ENCODE measurements at places on chromosomes 2 and 18.

DNA sequence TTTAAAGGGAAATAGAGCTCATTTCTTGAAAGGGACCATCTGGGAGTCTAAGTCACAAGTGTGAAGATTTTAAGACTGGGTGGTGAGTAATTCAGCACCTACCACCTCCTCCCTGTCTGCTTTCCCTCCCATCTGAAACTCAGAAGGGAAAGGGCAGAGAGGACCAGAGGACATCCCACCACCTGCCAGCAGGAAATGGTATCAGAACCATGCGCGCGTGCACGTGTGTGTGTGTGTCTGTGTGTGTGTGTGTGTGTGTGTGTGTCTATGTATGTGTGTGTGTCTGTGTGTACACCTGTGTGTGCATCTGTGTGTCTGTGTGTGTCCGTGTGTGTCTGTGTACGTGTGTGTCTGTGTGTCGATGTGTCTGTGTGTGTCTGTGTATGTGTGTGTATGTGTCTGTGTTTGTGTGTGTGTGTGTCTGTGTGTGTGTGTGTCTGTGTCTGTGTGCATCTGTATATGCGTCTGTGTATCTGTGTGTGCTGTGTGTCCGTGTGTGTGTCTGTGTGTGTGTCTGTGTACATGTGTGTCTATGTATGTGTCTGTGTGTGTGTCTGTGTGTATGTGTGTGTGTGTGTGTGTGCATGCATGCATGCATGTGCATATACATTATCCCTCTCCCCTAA is 76.8 kb downstream of the ZFP36L2 start:
- DNase-seq = no peak

DNA sequence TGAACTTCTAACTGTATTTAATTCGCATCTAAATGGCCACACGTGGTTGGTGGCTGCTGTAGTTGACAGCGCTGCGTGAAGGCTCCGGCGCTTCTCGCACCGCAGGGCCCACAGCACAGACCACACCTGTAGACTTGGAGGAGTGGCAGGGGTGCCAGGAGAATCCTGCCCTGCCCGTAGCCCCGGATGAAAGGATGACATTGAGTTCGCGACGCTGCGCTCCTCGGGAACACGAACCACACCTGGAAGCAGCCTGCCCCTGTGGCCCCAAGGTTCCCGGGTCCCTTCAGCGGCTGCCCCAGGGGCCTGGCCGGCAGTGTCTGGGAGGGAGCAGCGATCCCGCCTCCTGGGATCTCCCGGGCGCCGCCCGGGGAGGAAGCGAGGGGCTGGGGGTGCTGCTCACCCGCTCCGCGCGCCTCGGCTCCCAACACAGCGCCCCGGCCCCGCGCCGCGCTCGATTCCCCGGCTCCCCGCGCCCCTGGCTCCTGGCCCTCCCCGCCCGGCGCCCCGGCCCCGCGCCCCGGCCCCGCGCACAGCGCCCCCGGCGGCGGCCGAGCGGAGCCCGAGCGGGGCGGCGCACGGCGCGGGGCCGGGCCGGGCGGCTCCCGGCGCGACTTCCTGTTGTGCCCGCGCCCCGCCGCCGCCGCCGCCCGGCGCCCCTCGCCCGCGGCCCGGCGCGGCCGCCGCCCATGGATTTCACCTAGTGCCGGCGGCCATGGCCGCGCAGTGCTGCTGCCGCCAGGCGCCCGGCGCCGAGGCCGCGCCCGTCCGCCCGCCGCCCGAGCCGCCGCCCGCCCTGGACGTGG is at the start of gene RNPEPL1:
Gene RNPEPL1 (plus strand): TSS at position 613 of the 806 bp plus-strand sequence. CDS start 103 bp downstream, at position 716.
- no peak for DNase-seq

DNA sequence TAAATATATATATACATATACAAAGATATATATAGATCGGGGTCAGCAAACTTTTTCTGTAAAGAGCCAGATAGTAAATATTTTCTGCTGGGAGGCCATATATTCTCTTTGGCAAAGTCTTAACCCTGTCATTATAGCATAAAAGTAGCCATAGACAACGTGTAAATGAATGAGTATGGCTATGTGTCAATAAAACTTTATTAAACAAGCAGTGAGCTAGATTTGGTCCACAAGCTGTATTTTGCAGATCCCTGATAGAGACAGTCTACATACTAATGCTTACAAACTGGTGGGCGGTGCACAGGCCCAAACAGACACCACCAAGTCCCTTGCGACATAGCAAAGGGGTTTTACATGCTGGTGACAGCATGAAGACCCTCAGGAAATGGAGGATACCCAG is 30.3 kb downstream of the SLC14A2 start:
- DNase-seq = no peak

GRCh38 chr2:195413944-195414343 is 243.1 kb upstream of the SLC39A10 start:
- no peak for DNase-seq

GRCh38 chr2:188573453-188573852 is 281.8 kb downstream of the GULP1 start:
- DNase-seq = no peak

Data from right renal pelvis (tissue), 4 donors.